MG63 (cell line): ENCODE measurements at places on chromosomes 7 and 10. TPM values are rescaled to one million over a fixed set of nuclear protein-coding genes. Genes with fewer than 3 reads are reported as not detected.
A peak's percentile ranks its signal among the peaks of the same experiment; 100 is the strongest.

Gene ETV1
- total RNA-seq, result 5.6 and 19.1 TPM in 2 replicates

Gene ANKRD7
- total RNA-seq, result not detected in 2 replicates

Gene CHRM2
- not detected in 2 replicates for total RNA-seq

Gene PIP
- total RNA-seq, result not detected in 2 replicates

Gene ZNF503
- 6.2 and 8.8 TPM in 2 replicates for total RNA-seq

DNA sequence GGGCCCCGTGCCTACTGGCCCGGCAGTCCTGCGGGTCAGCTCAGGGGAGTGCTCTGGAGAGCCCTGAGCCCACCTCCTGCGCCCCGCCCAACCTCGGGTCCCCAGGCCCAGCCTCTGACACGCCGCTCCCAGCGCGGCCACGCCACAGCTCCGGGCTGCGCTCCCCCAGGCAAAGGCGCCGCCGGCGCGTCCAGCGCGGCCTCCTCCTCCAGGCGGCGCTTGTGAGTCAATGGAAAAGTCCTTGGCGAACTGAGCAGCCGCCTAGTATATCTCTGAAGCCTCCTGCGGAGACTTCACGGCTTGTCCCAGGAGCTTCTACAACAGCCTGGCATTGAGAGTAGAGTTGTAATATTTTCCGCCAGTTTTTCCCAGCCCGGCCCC, 29.5 kb upstream of the BMS1 start:
- DNase-seq, result peak; percentile 71

- DNase-seq, result no peak
Observed at GRCh38 chr10:110214371-110214826, 7.0 kb downstream of the MXI1 start.

- DNase-seq, result no peak
Observed at GRCh38 chr10:129131457-129132132, 335.4 kb upstream of the MGMT start.

DNA sequence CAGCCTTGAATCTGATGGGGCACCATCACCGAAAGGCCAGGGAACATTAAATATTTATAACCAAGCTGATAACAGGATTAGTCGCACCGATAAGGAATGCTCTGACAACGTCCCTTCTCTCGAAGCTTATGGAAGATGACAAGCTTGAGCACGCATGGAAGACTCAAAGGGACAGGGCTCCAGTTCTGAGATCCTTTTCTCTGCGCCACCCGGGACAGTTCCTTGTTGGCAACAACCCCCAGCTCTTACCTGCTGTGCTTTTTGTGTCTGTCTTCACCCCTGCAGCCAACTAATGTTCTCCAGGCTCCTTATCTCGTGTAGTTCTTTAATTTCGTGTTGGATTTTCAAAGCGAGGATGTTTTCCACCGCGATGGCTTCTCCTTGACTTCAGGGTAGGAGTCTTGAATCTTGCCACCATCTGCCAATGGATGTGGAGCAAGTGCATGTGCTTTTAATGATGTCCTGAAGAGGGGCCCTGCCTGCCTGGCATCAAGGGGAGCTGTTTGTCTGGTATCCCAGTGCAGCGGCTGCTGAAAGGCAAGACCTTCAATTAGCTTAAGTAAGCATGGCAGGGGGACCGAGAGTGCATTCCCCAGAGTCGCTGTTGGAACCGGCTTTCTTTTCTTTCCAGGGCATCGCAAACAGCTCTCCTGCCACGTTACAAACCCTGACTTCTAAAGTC, 354 bp upstream of the FERD3L start:
- no peak for DNase-seq

GRCh38 chr7:149126662-149127266, 640 bp upstream of the ZNF425 start:
- peak; percentile 43 for DNase-seq

- DNase-seq, result no peak
Observed at GRCh38 chr7:82044497-82045080, 274.7 kb upstream of the HGF start.

DNA sequence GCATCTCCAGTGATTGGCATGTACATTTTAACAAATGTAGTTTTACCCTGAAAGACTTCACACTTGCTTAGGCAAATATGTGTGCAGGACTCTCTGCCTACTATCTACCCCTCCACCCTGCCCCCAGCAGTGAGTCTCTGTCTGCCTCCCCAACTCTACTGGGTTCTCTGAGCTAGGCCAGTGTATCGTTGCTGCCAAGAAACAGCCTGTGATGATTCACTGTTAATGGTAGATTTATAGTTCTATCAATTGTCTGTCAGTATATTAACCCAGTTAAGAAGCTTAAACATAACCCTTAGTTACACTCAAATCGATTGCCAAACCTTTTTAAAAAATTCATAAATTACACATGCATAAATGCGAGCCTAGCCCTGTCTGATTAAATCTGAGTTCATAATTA, 137.0 kb downstream of the SND1 start:
- peak; percentile 9 for DNase-seq

DNA sequence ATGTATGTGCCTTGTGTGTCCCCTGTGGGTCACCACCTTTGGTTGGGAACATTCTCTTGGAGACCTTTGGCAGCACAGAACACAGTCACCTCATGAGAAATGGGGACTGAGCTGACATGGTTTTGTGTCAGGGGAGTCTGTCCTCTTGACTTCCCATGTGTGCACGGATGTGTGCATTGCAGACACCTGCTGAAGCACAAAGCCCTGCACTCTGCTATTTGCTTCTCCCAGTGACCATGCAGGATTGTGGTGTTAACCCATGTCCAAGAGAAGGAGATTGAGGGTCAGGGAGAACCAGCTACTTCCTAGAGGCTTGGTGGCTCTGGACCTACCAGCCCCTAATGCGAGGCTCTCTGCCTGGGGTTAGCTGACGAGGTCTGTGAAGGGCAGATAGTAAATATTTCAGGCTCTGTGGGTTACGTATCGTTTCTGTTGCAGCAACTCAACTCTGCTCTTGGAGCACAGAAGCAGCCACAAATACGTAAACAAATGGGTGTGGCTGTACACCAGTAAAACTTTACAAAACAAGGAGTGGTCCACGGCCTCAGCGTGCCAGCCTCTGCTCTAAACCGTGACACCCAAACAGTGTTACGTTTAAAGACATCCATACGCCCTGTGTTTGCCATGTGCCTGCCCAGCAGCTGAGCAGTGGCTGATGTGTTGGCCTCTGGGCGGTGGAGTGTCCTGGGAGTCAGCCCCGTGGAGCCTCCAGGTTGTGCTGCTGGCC, 51.7 kb downstream of the ADCY1 start:
- no peak for DNase-seq

DNA sequence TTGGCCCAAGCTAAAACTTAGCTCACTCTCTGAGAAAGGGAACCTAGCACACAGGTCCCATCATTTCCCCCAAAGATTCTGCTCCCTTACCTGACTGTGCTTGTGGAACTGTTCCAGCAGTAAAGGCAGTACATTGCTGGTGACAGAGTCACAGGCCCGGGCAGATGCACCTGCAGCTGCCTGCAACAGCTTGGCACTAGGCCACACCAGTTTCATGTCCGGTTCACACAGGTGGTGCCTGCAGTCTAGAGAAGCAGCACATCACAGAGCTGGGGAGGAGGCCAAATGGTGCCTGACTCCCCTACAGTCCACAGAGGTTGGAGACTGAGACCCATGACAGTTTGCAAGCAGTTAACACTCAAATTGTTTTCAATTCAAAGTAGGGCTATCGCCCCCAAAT, 22.2 kb downstream of the ZDHHC16 start:
- DNase-seq, result no peak
